ENCODE measurements at places on chromosomes 1 and 21.
A peak's percentile ranks its signal among the peaks of the same experiment; 100 is the strongest.

DNA sequence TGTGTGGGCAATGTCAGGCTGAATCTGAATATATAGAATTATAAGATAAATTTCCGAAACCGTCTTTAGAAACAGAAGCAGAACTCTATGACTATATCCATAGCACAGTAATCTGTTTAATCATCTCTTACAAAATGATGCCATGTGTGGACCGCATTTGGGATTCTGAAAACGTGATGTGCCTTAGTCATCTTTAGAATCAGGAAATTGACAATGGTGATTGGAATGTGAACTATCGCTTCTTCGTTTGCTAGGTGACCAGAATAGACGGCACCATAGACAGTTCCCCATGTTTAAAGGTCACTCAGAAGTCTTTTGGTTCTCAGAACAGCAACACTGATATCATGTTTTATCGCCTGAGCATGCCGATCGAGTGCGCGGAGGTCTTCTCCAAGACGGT, 300.3 kb downstream of the ZP4 start:
- no peak for DNase-seq

- no peak for DNase-seq
Measured at GRCh38 chr1:205041998-205042910, 758 bp upstream of the CNTN2 start.

DNA sequence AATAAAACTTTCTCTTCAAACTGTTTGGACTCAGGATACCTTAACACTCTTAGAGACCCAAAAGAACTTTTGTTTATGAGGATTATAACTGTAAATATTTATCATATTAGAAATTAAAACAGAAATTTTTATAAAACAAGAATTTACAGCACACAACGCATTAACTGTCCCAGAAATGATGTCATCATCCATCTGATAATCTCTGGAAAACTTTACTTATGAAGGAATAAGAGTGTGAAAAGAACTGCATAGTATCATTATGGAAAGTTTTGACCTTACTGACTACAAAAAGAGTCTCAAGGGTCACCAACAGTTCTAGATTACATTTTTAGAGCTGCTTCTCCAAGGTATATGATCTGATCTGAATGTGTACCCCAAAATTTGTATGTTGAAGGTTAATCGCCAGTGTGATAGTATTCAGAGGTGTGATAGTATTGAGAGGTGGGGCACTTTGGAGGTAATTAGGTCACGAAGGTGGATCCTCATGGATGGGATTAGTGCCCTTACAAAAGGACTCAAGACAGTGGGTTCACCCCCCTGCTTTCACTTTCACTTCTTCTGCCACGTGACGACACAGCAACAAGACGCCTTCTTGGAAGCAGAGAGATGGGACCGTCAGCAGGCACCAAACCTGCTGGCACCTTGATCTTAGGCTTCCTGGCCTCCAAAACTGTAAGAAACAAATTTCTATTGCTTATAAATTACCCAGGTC, 95.7 kb upstream of the NR5A2 start:
- DNase-seq = no peak

DNA sequence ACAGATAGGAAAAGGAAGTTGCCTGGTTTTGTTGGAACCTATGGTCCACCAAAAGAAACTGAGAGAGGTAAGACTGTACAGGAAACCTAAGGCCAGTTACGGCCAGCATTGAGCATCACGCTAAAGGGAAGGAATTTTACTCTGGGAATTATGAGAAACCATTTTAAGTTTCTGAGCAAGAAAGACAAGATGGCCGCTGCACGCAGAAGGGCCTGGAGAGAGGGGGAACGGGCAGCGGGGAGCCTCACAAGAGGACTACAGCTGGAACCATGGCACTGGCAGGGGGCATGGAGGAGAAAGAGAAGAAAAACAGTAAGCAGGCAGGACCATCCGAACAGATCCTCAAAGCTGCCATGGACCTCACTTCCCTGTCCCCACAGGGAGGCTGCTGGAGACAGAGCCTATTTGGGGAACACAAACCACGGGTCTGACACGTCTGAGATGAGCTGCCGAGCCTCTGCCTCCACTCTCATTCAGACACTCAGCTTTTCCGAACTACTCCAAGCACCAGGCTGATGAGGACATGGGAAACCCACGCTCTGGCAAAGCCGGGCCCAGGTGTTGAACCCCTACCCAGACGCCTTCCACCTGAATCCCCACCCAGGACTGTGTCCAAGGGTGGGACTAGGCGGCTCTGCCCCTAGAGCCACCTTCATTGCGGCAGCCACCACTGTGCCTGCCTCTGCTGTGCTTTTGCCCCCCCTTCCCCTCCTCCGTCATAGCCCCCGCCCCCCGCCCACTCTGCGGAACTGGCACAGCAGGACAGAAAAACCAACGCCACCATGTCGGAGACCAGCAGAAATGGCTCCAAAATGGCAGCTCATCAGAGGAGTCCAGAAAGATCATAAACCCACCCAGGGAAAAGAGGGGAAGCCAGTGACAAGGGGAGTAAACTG, 69.0 kb downstream of the CD46 start:
- no peak for DNase-seq

- DNase-seq = peak; percentile 20
Measured at GRCh38 chr21:25385911-25386474, 221.3 kb downstream of the MRPL39 start.

GRCh38 chr1:87300628-87301027, 28.1 kb upstream of the LMO4 start:
- no peak for DNase-seq

DNA sequence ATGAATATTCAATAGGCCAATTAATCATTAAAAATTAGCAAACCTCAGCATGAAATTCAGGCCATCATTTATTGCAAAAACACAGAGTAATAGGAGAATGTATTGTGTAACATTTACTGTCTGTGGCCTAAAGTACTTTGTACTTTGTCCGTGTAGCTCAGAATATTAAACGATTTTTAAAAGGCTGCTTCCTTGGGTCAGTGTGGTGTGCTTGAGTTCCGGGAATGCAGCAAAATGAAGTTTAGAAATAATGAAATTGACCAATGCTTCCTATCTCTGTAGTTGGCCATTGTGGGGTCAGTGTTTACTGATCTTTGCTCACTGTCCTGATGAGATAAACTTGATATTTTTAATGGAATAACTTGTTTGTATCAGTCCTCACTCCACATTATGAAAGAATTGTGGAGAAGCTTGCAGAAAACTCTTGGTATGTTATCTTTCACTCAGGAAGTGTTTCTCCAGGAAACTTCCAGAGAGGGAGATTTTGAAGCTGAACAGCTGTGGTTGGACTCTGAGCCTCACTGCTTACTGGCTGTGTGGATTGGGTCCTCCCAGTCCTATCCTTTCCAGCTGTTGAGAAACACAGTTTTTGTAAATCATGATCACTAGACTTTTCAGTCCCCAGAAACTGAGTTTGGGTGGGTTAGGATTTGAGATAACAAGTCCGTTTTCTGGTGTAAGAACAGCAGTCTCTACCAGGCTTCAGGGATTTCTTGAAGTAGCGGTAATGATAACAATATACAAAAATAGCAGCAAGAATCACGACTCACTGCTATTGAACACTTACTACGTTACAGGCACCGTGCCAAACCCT, 19.2 kb upstream of the MTARC1 start:
- no peak for DNase-seq

DNA sequence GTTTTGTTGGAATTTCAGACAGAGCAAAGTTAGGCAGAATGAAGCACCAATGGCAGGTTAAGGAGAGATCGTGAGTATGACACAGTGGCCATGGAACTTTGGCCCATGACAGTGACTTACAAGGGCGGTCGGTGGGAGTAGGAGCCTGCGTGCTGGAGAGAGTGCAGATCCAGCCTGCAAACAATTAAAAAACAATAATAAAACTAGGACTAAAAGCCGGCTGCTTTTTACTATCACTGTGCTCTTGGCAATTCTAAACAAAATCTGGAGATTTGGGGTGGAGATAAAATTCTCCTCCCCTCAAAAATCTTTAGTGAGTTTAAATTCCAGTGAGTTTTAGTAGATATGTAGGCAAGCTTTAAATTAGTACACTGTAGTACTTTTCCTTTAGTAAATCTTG, 96.9 kb downstream of the DHRS3 start:
- no peak for DNase-seq

DNA sequence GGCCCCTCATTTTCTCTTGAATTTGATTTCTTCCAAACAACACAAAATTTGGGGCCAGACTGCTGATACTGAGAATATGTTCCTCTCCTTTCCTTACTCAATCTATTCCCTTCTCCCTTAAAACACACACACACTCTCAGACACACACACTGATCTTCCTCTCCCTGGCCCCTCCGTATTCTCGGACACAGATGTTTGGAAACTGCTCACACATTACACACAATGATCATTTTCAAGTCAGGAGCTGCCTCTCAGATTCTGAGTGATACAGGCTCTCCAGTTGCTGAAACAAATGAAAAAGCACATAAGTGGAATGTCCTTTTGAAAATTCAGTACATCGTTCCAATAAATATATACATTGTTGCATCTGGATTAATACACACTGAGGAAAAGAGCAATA, 161.3 kb downstream of the CLEC20A start:
- DNase-seq = no peak

- no peak for DNase-seq
Measured at GRCh38 chr1:18965206-18966173, 9.0 kb upstream of the IFFO2 start.

DNA sequence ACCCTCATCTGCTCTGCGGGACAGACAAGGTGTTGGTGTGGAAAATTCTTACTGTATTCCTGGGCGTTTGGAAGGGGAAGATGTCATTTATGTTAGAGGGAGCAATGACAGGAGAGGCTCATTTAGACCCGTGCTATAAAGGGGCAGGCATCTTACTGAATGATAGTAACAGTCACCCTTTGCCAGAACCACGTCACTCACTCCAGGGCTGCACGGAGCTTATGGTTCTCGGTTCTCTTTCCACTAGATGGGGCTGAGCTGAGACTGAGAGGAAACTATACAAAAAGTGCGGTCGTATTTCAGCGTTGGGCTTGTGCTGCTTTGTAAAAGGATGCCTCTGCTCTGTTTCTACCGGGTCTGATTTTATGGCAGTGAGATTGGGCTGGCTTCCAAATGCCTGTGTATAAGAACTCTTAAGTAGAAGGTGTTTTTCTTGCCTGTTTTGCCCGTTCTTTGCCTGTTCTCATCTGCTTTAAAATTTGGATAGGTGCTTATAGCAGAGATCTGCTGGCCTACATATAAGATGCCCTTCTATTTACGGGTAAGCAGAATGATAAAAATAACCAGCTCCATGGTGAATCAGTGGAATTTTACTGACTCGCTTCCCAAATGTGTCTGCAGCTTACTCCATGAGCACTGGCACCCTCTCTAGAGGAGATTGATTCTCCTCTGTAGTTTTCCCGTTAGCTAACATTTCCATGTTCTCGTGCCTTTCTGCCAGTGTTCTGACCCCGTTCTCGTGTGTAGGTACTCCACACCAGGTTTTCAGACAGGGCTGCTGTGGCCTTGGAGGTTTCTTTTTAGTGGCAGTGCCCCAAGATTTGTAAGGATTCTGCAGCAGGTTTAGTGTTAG, 55.9 kb downstream of the MRPS6 start:
- DNase-seq = peak; percentile 80

DNA sequence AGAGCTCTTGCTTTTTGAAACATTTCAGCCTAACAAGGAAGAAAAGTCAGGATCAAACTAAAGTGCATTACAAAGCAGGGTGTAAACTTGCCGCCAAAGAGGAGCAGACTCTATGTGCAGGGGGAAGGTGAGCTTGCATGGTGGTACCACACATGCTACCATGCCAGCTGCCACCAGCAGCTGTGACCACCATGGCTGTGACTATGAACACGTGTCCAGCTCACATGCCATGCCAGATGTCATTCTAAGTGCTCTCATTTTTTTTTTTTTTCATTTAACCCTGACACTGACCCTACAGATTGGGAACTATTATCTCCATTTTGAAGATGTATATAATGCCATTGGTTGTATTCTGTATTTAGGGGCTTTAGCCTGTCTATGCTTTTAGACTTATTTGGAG, 79.0 kb downstream of the PCP4 start:
- no peak for DNase-seq

GRCh38 chr1:118104951-118105350, 80.1 kb downstream of the SPAG17 start:
- DNase-seq = no peak

DNA sequence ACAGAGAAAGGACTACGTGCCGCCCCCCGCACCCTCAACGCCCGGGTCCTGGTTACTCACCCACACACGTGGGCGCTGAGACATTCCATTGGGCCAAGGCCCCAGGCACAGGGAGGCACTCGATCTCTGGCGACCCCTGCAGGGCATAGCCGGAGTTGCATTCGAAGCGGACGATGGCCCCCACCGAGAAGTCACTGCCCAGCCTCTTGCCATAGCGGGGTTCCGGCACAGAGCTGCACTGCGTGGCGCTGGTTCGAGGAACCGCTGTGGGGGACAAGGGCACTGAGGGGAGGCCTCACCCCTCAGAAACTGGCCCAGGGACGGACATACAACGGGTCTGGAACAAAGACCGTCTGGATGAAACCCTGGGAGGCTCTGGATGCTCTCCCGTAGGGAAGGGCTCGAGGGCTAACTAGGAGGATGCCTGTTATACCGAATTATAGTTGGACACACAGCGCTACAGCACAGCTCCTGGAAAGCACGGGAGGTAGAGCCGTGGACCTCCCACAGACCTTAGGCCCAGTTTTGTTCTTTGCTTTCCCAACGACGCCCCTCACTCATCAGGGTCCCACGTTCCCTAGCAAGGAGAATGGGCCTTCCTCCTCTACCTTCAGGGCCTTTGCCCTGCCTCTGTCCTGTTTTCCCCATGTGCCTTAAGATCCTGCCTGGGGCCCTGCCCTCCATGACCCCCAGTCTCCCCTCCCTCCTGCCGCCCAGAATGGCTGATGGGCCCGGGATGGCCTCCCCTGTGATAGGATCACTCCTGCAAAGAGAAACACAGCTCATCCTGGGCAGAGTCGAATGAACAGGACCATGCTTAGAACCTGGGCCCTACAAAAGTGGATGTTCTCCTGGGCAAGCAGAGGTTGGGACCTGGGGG, 152.8 kb downstream of the ZSCAN20 start:
- peak; percentile 61 for DNase-seq

DNA sequence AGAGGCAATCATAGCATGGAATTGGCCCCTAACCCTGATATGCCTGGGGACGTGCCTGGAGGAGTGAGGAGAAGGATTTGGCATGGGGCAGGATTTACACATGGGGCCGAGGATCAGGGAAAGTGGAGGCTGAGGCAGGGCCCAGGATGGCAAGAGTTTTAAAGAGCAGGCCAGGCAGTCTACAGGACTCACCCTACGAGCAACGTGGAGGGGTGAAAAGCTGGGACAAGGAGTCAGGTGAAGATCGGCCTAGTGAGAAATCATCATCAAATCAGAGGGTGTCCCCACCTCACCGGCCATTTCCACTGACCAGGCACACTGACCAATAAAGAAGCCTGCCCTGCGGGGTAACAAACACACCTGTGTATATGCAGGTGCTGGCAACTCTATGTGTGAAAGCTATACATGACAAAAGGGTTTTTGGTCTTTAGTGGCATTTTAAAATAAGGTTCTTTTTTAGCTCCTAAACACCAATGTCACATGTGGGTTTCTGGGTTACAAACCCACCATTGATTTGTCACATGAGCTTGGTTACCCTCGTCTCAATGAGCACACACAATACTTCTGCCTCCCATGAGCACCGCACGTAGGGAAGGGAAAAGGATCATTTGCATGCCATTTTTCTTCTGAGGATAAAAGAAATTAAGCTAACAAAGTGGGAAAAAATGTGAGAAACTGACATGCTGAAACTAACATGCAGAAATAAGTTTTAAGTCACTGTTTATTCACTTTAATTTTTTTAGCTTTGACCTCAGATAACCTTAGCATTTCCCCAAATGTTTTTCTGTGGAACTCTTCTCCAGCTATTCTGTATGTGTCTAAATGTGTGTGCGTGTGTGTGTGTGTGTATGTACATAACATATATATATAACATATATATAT, 168.1 kb upstream of the EDN2 start:
- no peak for DNase-seq
